ENCODE measurements at places on chromosomes 13 and 19.

DNA sequence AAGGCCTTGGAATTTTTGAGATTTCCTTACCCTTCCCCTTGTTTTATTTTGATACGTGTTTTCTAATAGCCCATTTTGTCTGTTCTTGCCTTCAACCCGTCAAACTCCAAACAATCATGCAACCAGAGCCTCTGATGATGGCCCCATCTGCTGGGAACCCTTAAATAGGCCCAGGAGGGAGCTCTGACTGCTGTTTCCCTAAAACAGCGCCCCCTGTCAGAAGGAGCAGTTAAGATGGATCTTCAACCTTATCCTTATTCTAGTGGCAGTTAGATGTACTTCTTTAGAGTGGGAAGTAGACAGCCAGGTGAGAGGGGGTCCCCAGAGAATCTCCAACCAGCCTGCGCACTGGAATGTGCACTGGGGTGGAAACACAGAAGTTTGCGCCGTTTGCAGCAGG, 1031.0 kb upstream of the PCDH9 start:
- DNase-seq = peak; percentile 8

DNA sequence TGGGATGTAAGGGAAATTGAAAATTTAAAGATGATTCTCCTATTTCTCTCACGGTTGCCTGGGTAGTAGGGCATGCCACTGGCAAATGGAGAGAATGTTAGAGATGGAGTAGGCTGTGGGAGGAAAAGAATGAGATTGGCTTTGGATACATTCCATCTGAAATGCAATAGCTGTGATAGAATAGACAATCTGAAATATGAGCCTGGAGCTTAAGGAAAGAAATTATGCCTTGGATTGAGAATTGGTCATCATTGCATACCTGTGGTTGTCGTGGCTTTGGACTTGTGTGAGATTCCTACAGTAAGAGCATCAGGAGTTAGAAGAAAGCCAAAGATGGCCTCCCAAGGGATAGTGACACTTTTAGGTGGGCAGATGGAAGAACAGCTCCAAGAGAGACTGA, 305.1 kb upstream of the SLC10A2 start:
- no peak for DNase-seq

GRCh38 chr19:22595918-22596341, 38.2 kb upstream of the ZNF492 start:
- peak; percentile 5 for DNase-seq

GRCh38 chr19:34589730-34590129, 87.2 kb downstream of the SCGB2B2 start:
- DNase-seq = no peak

- DNase-seq = no peak
Measured at GRCh38 chr13:94632226-94632980, 30.7 kb downstream of the GPR180 start.

DNA sequence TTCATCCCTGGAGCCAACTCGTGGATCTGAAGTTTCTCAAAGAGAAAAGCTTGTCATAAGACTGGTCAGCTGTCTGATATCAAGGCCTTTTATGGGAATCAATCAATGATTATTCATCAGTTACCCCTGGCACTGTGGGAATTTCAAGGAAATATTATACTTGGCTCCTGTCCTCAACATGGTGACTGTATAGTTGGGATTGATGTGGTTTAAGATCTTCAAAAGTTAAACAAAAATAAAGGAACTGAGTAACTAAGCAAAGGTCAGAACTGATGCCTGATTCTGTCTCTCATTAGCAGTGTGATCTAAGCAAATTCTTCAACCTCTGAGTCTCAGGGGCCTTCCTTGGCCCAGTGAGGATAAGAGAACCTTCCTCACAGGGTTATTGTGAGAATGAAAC, 22.2 kb upstream of the SERPINE3 start:
- no peak for DNase-seq

GRCh38 chr13:65264066-65264465, 1966.1 kb downstream of the PCDH9 start:
- no peak for DNase-seq

- peak; percentile 62 for DNase-seq
Measured at GRCh38 chr13:87677496-87678371, 6.6 kb downstream of the SLITRK5 start.

DNA sequence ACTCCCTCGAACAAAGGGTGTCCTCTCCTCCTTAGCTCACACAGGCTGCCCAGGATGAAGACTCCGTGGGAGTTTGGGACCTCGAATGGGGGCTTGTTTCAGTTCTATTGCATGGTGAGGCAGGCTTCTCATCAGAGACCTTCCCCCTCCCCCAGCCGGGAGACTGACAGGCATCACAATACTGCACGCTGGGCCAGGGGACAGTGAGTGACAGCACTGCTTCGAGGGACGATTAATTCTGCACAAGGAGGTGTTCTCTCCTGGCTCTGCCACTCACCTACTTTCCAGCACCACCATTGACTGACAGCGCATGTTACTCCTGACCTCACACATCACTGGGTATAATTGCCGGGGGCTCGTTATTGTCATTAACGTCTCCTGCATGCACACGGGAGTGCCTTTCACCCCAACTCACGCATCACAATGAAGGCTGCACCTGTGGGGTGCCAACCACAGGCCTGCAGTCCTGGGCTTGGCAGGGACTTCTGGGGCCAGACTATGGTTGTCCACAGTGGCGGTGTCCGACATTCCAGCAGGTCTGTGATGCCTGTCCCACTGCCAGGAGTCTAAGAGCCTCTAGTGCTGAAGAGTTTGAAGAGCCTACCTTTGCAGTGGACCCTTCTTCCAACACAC, 412.2 kb upstream of the TSHZ3 start:
- no peak for DNase-seq

DNA sequence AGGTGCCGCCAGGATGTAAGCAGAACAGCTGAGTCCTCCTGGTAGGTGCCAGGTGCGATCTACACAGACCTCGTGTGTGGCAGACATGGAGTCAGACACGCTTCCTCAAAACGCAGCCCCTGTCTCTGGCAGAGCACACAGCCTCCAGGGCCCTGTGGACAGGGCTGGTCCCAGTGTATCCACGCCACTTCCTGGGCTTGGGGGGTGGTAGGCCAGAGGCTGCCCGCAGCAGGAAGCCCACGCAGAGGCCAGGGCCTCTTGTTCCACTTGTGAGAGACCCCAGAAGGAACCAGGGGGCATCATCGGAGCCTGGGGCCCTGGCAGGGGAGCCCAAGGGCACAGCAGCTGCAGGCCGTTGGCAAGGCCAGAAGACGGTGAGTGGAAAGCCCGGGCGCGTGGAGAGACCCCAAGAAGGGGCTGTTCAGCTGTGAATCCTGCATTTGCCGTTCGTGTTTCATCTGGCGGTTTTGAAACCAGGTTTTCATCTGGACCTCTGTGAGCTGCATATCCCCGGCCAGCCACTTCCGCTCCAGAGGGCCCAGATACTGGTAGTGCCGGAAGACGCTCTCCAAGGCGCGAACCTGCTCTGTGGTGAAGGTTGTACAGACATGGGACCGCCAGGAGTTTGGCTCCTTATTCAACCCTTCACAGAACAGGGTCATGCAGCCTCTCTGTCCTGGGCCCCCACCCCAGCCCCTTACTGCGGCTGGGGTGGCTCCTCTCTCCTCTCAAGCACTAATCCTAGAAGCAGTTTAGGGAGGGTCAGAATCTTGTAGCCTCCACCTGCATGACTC, 25.1 kb upstream of the SLITRK1 start:
- DNase-seq = no peak

DNA sequence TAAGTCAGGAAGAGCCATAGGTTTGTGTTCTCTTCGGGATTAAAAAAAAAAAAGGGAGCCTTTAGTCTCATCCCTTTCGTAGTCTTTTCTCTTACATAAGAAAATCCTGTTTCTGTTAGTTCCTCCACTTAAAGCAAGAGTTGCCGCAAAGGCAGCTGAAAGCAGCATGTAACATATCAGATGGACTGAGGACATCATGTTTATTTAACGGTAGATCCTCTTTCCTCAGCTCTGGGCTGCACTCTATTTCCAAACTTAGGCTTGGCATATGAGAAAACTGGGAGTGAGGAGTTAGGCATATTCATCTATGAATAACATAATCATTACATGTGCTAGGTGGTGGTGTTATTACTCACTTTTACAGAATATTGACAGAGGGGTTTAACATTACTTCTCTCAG, 391.2 kb downstream of the KLF12 start:
- DNase-seq = no peak

DNA sequence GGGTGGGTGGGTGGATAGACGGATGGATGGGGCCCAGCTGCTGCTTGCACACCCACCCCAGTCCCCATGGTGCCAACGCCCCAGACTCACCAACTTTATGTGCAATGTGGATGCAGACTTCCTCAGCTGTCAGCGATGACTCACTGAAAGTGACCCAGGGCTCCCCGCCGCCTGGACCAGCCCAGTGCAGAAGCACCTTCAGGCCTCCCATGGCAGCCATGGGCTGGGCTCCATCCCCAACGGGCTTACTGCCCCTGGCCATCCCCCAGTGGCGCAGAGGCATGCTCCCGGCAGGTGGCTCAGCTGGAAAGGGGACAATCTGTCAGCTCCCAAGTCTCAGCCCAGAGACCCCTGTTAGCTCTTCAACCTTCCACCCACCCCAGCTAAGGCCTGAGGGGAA, 2.2 kb downstream of the TYK2 start:
- no peak for DNase-seq

DNA sequence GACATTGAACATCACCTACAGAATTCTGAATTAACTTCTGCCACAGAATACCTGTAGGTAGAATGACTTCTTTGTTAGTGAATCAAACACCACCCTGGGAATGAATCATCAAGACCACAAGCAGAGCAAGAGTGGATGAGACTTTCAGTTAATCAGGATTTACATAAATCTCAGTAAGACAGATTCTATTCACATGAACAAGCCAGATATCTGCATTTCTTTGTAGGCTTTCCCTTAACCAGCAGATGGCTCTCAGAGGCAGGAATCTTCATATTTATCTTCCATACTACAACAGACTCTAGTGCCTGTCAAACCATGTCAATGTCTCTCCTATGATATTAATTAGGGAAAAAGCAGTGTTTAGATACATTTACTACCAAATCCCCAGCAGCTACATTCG, 412.1 kb downstream of the KLF12 start:
- peak; percentile 15 for DNase-seq

- no peak for DNase-seq
Measured at GRCh38 chr19:51201712-51202111, 23.2 kb upstream of the CD33 start.

DNA sequence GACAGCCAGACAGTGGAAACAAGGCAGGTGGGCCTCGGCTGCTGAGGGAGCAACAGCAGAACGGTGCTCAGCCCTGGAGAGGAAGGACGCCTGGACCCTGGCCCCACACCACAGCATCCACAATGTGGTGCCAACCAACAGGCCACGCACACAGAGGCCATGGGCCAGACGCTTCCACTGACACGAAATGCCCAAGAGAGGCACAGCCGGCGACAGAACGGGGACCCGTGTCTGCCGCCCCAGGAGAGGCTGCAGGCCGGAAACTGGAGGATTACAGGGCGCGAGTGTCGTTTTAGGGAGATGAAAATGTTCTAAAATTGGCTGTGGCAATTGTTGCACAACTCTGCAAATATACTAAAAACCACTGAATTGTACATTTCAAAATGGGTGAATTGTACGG, 69.7 kb downstream of the RASA3 start:
- peak; percentile 56 for DNase-seq

GRCh38 chr13:21901811-21902708, 231.2 kb downstream of the FGF9 start:
- no peak for DNase-seq

DNA sequence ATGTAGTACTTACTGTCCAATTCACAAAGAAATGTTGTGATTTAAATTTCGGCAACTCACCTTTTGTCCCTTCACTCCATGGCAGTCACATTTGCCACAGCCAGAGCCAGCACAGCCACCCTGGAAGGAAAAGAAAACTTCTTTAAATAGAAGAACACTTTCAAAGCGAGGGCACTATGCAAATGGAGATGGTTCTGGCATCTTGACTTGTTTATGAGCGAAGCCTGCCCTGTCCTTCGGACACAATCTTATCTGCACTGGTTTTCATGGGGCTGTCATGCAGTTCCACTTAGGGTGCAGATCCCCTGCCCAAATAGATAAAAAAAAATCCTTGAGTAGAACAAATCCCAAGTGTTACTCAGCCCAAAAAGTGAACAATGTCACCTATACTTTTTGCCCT, 64.3 kb downstream of the COL4A1 start:
- no peak for DNase-seq

GRCh38 chr19:46428239-46429135, at the start of gene PNMA8C:
Gene PNMA8C (minus strand): TSS chr19:46428936. CDS start chr19:46428359, 577 bp downstream.
- DNase-seq = peak; percentile 83

DNA sequence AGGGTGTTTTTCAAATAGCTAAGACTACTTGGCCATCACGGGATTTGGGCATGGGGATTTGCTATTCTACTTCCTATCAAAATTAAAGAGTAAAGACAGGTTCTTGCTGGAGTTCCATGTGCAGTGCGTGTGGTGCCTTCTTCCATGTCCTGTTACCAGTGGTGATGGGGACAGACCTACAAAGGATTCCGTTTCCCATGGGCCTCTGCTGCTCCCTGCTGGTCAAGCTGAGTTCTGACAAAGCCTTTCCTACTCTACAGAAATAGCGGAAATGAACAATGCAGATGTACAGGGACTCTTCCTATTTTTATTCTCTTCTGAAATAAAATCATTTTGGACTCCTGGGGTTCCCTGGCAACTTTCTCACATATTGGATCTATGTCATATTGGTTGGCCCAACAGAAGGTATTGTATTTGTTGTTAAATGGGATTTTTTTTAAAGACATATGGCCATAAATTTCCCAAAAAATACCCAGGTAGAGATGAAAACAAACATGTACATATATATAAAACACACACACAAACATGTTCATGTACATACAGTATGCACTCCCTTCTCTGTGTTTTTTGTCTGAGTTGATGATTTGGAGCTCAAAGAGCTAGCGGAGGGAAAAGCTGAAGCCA, 90.5 kb upstream of the SLC15A1 start:
- peak; percentile 89 for DNase-seq

DNA sequence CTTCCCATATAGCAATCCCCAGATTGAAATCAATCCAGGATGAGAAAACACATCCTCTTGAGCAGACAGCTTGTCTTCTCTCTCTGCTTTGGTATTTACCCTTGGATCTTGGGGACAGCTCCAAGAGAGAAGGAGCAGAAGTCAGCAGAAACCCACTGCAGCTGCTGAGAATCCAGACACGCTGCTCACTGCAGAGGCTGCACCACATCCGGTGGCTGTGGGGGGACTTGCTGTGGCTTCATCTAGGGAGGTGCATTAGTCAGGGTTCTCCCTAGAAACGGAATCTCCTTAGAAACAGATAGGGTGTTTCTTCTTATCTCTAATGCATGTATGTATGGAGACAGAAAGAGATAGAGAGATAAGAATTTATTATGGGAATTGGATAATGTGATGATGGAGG, 2.7 kb downstream of the CYP4F12 start:
- DNase-seq = no peak

DNA sequence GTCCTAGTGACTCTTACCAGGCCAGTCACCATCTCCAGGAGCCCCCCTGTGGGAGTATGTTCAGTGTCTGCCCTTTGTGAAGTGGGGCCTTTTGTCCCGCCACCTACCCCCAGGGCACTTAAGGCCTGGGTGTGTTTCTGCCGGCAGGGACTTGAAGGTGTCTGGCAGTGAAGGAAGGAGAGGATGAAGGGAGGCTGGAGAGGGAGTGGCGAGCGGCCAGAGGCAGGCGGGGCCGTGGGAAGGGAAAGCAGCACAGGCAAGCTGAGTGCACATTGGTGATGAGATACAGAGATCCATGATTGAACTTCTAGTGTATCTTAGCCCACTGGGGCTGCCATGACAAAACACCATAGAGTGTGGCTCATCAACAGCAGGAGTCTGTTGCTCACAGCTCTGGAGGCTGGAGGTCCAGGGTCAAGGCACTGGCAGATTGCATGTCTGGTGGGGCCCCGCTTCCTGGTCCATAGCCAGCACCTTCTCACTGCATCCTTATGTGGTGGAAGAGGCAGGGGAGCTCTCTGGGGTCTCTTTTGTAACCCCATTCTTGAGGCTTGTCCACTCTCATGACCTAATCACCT, 17.5 kb downstream of the CUL4A start:
- no peak for DNase-seq
